ENCODE measurements at places on chromosomes 1 and 21.
A peak's percentile ranks its signal among the peaks of the same experiment; 100 is the strongest.

DNA sequence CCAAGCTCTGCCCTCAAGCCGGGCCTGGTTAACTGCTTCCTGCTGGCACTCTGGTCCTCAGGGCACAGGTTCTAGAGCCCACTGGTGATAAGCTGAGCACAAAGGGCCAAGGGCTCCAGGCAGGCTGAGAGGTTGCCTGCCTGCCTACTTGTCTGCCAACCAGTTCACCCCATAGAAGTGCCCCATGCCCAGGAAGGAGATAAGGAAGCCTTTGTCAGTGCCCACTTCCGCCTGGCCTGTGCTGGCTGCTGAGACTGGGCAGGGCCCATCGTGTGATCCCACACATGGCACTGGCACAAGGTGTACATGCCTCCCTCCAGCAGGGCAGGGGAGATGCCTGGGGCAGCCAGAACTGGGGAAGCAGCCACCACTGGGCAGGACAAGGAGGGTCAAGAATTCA lies 24.1 kb downstream of the SLC9A1 start:
- DNase-seq: no peak

GRCh38 chr1:154170547-154171222 lies 15.8 kb upstream of the NUP210L start:
- no peak for DNase-seq

- no peak for DNase-seq
These were observed 36.8 kb upstream of the DIRAS3 start for GRCh38 chr1:68087184-68087583.

- no peak for DNase-seq
These were observed 123.2 kb downstream of the LHX8 start for GRCh38 chr1:75257424-75257823.

GRCh38 chr21:38937844-38938243 lies 132.1 kb downstream of the ETS2 start:
- DNase-seq: no peak

DNA sequence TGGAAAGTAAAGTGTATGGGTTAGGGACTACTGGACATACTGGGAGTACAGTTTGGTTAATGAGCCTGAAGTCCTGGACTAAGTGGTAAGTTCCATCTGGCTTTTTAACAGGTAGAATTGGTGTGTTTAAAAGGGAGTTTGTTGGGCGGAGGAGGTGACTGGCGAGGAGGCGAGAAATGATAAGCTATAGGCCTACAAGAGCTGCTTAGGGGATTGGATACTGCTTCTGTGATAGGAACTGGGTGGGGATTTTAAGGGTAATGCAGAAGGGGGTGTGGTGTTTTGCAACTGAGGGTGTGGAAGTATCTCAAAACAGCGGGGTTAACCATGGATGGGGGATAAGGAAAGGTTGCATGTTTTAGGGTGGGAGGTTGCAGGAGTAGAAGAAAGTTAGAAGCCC lies 3.5 kb downstream of the ERVH48-1 start:
- no peak for DNase-seq

GRCh38 chr21:21132390-21132789 lies 134.2 kb downstream of the NCAM2 start:
- no peak for DNase-seq

- no peak for DNase-seq
These were observed 415.5 kb downstream of the RPS6KC1 start for GRCh38 chr1:213466541-213466940.

GRCh38 chr1:40803447-40803846 lies 19.9 kb downstream of the KCNQ4 start:
- no peak for DNase-seq

DNA sequence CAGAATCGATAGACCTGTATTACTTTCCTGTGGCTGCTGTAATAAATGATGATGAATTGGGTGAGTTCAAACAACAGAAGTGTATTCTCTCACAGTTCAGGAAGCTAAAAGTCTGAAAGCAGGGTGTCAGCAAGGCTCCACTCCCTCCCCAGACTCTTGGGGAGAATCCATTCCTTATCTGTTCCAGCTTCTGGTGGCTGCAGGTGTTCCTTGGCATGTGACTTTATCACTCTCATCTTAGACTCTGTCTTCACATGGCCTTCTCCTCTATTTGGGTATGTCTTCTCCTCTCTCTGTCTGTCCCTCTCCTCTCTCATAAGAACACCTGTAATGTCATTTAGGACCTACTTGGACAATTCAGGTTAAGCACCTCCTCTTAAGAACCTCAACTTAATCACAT lies 44.1 kb upstream of the SLC2A1 start:
- DNase-seq: no peak

DNA sequence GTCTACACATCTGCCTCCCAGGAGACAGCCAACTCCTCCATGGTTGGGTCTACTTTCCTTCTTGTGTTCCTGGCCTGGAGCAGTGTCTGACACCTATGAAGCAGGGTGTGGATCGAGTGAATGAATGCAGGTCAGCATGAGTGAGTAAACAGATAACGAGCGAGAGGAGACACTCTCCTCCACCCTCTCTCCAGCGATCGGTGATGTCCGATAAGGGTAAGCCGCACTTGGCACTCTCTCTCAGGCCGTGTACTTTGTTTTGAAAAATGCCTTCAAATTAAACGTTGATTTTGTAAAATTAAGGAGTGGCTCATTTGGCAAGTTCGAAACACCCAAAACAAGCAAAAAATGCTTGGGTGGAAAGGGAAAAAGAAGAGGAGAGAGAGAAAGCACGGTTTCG lies 43.8 kb upstream of the DMRTB1 start:
- DNase-seq: no peak

- no peak for DNase-seq
These were observed at the start of gene CASQ1 for GRCh38 chr1:160189649-160190625. CASQ1 (plus strand) TSS chr1:160190575; CDS start chr1:160190752, 177 bp downstream.

DNA sequence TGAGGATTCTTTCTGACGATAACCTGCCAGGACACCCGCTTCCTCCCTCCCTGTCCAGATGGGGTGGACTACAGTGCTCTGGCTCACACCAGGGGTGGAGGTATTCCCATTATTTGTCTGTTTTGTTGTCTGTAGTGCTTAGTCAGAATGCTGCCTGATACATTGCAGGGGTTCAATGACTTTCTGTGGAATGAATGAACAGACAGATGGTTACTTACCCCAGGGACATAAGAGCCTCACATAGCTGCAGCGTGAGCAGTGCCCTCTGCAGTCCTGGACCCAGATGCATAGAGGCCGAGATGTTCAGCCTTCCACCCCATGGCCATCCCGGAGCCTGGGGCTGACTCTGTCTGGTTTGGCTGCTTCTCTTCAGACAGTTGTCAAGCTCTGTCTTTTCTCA lies 13.0 kb upstream of the F3 start:
- DNase-seq: no peak

DNA sequence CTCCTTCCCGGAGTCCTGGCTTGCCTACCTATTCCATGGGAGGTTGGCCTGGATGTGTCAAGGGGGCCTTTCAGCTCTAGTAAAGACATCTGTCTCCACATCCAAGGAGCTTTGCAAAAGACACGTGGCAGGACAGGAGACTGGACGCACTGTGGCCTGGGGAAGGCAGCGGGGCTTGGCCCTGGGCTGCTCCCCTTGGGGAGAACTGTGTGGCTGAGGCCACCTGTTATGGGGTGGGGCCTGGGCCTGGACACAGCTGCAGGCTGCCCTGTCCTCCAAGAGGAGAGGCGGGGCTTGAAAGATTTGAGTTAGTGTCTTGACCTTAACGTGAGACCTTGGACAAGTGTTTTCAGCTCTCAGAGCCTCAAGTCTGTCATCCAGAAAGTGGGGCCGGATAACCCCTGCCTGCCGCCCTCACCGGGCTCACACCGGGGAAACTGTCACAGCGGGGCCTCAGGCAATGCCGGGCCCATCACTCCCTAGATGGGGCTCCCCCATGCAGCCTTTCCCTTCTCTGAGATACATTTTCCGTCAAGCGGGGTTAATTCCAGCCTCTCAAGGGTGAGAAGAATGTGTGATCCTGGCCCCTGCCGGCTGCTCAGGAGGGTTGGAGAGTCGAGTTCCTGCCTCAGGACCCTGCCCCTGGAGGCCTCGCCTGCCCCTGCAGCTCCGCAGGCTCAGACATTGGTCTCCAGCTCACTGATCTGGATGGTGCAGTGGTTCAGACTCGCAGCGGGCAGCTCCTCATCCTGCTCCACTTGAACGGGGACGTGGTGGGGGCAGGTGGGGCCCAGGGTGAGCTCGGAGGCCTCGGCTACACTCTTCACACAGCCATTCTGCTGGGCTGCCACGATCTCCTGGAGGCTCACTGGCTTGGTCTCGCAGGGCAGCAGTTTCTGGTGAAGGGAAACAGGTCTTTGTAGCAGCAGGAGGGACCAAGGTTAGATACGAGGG lies 25.6 kb downstream of the PODN start:
- DNase-seq: no peak

DNA sequence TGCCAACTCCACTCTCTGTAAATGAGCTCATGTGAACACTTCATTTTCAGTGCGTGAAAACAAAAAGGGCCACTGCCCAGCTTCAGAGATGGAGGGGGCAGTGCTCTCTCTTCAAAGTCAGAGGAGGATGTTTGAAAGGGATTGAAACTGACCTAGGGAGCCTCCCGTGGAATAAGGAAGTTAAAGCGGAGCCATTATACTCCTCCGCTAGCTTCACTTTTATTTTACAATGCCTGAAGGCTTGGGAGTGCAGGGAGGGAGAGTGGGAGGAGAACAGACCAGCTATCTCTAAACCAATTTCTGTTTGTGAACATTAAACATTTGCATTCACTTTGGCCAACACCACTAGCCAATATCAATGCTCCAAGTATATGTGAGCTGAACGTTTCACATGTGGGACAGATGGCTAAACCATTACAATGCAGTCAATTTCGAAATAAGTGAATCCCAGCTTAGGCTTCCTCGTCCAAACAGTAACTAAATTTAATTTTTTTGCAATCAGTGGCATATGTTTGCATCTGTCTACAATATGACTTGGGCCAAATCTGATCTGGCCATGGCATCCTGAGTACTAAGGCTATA lies 126.9 kb downstream of the ESRRG start:
- DNase-seq: no peak

GRCh38 chr1:226647719-226648118 lies 91.4 kb downstream of the ITPKB start:
- no peak for DNase-seq

DNA sequence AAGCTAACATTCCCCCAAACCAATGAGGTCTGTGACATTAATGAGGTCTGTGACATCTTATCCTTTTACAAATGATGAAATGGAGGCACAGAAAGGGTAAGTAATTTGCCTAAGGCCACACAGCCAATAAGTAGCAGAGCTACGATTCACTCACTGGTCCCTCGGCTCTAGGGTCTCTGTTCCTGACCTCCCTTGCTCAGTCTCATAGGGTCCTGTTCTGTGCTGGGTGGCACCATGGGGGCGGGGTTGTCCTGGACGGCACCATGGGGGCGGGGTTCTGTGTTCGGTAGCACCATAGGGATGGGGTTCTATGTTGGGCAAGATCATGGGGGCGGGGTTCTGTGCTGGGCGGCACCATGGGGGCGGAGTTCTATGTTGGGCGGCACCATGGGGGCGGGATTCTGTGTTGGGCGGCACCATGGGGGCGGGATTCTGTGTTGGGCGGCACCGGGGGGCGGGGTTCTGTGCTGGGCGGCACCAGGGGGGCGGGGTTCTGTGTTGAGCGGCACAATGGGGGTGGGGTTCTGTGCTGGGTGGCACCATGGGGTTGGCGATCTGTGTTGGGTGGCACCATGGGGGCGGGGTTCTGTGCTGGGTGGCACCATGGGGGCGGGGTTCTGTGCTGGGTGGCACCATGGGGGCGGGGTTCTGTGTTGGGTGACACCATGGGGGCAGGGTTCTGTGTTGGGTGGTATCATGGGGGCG lies 55.6 kb downstream of the CLSTN1 start:
- peak; percentile 11 for DNase-seq

DNA sequence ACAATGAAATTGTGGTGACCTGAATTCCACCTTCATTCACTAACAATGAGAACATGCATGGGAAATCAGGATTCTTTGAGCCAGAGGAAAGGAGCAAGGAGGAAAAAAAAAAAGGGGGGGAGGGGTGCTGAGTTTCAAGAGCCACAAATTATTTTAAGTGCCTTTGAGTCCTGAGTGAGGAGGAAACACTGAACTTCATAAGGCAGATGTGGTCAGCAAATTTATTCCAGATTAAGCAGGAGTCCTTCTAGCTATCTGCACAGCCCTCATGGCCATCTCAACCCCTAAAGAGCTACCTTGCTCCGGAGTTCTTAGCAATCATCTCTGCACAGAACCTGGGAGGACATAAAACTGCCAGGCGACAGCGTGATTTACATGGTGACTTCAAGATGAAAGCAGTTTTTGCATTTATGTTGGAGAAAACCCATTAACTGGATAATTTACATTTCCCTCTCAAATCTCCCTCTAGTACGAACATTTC lies 21.7 kb downstream of the ASTN1 start:
- no peak for DNase-seq

- DNase-seq: no peak
These were observed 1.8 kb downstream of the OTUD7B start for GRCh38 chr1:150008699-150009098.

DNA sequence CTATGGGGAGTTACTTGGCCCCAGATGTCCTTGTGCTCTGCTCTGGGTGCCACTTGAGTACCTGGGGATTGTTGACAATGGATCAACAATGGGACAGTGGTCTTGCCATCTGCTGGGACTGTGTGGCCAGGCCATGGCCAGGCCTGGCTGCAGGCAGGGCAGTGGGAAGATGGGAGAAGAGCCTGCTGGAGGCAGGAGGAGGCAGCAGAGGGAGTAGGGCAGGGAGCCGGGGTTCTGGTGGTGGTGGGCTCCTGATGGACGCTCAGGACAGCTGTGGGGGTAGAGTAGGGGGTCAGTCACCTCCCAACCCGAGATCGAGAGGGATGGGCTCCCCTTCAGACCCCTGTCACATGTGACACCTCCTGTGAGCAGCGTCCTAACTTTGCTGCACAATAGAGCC lies 81.0 kb downstream of the ARHGEF10L start:
- DNase-seq: no peak

DNA sequence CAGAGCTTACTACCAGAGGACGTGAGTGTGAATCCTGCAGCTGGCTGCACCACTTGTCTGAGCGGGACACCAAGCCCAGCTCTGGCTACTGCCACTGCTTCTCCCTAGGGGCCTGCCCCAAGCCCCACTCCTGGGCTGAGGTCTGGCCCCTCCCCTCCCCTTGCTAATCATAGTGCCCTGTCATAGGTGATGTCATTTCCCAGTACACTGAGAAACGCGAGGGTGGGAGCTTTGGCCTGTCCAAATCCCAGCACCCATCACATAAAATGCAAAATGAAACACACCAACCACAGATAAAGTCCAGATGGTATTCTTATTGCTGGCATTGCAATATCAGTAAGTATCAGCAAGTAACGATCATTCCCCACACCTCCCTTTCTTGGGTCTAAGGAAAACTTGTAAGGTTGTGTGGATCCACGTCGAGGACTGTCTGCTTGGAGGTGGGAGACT lies 77.7 kb downstream of the TOMM20 start:
- DNase-seq: no peak

GRCh38 chr1:65208563-65208973 lies 60.6 kb downstream of the AK4 start:
- DNase-seq: no peak

- no peak for DNase-seq
These were observed 13.2 kb downstream of the AMPD2 start for GRCh38 chr1:109632671-109633346.
